Left colon (tissue), 2 donors: ENCODE measurements at places on chromosomes 2 and 18. TPM values are rescaled to one million over a fixed set of nuclear protein-coding genes. Genes with fewer than 3 reads are reported as not detected.

HOXD8 gene
- total RNA-seq: 9.8 TPM

BIN1 gene
- total RNA-seq: 37.2 TPM

OSBPL6 gene
- 1.8 TPM for total RNA-seq

ADCY3 gene
- 36.7 TPM for total RNA-seq

CAPN13 gene
- total RNA-seq: 58.5 TPM

CSRNP3 gene
- 2.8 TPM for total RNA-seq

SKA1 gene
- total RNA-seq: 3.8 TPM

WDR33 gene
- 46.0 TPM for total RNA-seq

SERPINB10 gene
- not detected for total RNA-seq

DNA sequence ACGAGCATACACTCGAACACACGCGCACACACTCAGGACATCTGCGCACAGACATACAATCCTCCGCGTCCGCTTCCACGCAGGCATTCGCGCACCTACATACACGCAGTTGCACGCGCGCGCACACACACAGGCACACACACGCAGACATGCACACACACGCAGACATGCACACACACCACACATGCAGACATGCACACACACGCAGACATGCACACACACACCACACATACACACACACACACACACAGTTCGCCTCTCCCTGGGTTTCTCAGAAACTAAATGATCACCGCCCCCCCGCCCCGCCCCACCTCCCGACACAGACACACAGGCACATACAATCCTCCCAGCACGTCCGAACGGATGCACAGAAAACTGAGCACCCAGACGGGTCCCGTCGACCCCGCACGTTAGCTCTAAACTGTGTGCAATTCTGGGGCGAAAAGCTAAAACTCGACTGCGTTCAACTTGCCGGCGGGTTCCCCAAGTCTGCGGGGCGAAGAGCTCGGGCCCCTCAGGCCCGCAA, 1.0 kb downstream of the EPHA4 start:
- DNase-seq: peak; percentile 26

DNA sequence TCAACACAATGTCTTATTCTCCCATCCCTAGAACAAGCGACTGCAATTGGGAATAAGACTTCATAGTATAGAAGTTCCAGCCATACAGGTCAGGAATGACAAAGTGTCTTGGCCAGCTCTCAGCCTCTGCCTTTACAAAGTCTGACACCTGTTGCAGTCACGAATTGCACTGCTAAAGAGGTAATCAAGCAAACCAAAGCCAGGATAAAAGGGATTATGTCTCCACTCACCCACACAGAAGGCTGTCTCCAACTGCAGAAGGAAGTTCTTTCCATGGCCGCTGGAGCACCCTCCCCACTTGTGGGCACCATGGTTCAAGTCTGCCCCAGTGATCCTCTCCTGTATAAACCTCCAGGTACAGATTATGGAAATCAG, 114.8 kb upstream of the PKDCC start:
- no peak for DNase-seq

DNA sequence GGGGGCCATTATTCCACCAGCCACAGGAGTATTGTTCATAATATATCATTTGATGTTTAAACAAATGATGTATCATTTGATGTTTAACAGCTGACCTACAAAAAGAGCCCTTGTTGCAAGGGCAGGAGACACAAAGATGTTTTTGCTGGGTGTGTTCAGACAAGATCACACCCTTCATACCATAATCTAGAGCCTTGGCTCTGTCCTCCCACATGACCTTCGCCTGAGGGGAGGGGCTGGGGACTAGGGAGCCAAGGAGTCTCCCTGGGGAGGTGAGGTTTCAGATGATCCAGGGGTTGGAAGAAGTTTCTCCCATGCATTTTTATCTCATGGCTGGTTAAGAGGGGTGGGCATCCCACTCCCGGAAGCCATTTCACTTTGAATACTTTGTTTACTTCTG, 33.5 kb downstream of the CDC42EP3 start:
- no peak for DNase-seq

- no peak for DNase-seq
Measured at GRCh38 chr2:145927131-145927950, 1407.4 kb upstream of the ZEB2 start.

DNA sequence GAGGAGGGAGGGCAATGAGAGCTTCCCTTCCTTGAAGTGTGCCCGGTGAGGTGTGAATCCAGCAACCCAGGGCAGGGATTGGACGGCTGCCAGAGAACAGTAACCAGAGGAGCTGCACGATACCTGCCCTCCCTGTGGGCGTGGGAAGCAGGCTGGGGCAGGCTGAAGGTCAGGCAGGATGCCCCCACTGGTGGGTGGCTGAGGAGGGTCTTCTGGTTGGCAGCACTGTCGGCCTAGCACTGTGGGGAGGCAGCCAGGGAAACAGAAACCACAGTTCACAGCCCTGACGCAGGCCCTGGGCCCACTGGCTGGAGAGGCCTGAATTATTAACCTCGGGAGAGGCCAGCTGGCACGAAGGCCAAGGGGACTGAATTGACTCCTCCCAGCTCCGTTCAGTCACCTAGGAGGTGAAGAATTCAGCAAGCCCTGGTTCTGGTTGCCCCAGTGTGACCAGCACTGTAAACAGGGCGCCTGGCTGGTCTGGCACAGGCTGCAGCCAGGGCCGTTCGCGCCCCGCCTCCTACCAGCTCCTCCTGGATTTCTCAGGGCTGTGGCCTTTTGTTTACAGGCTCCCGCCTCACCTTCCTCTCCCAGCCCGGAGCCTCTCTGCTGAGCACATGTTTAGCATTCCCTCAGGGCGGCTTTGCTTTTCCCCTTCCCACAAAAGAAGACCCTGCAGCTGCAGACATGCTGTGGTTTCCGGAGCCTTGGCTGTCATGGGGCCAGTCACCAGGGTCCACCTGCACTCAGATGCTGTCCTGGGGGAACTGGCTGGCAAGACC, 97.8 kb downstream of the B3GNT2 start:
- DNase-seq: peak; percentile 94

DNA sequence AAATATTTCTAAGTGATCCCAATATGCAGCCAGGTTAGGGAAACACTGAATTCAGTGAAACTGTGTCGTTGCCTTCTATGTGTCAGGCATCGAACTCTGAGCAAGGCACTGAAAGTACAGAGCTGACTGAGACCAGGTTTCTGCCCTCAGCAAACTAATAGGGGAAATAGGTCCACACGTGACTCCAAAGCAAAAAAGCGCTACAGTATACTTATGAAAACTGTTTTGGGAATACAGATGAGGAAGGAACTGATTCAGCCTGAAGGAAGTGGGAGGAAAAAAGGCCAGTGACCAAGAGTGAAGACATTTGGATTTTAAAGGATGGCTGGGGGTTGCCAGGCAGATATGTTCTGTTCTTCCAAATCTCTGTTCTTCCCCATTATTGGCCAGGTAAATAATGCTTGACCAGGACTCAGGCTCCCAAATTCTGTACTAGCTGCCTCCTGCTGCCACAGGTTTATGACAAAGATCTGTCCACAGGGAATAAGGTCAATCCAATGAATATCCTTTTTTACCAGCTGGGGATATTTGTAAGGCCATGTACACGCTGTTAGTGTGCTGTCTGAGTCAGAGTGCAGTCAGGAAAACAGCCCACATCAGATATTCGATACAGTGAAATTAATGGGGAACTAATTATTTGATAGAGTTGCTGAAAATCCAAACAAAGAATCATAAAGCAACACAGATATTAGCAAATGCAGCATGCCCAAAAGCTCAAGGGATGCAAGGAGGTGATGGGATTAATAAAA, 24.5 kb upstream of the INPP4A start:
- DNase-seq: no peak

- DNase-seq: no peak
Measured at GRCh38 chr18:57353137-57353939, 981 bp downstream of the ST8SIA3 start.

- no peak for DNase-seq
Measured at GRCh38 chr2:44139741-44140140, 28.9 kb upstream of the PPM1B start.

DNA sequence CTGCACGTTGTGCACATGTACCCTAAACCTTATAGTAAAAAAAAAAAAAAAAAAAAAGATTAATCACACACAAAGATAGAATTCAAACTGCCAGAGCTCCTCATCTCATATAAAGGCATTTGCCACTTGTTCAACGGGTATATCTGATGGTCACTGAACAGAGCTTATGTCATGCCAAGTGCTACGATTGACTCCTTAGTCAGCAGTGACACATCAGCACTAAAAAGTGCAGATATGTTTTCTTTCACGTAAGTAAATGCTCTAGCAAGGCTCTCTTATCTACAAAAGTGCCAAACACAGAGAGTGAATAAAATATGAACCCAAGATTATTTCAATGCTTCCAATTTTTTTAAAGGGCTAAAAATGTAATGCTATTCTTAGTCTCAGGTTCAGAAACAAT, 1.1 kb downstream of the LMAN1 start:
- DNase-seq: no peak

DNA sequence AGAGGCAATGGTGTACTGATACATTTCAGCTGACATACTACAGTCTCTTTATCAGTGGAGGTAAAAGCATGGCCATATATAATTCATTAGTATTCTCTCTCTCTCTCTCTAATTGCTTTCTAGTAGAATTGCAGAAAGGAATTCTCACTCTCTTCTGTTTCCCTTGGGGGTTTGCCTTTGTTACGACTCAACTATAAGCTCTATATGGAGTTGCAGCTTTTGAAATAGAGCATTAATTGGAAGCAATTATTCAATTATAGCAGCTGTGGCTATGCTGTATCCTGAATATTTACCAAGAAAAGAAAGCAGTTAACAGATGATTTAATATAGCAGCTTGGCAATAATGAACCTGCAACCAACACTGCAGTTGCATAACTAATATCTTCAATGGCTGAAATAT, 132.7 kb upstream of the STON1 start:
- no peak for DNase-seq

- no peak for DNase-seq
Measured at GRCh38 chr2:68762665-68763064, 28.1 kb downstream of the ARHGAP25 start.
